Stimulated activated CD4-positive, alpha-beta T cell treated with anti-CD3 and anti-CD28 coated beads, Interleukin-2, amount 100 ng/mL, for 48 hours (primary cell): ENCODE measurements at places on chromosomes 11 and 22.

- DNase-seq: no peak
Measured at GRCh38 chr11:10379022-10379421, 74.1 kb downstream of the ADM start.

DNA sequence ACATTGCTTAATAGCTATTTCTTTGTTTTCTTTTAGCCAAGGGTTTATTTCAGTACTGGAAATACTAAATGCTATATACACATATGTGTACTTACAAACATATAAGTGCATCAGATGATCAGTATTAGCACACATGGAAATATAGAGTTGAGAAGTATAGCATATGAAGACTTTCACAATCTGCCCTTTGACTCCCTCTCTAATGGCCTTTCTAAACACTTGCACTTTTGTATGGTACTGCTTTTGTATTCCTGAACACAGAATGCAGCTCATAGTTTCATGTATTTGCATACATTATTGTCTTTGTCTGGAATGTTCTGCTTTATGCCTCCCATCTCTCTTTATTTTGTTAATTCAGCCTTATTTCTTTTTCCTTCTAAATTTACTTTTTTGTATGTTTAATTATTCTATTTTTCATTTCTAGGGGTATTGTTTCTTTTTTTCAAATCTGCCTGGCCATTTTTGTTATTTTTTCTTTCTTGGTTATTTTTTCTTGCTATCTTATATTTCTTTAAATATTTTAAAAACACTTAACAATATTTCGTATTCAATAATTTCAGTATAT, 28.8 kb downstream of the ACER3 start:
- DNase-seq: no peak

DNA sequence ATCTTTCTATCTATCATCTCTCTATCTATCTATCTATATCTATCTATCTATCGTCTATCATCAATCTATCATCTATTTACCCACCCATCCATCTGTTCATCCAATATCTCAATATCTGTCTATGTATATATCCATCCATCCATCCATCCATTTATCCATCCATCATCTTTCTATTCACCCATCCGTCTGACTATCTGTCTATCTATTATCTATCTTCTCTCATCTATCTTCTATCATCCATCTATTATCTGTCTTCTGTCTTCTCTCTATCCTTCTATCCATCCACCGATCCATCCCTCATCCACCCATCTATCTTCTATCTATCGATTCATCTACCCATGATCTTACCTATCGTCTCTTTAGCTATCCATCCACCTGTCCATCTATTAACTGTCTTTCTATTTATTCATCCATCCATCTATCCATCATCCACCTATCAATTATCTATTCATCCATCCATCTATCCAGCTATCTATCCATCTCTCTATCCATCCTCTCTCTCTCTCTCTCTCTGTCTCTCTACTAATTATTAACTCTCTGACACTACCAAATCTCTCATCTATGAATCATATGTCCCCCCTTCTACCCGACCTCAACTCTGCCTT, 89.1 kb downstream of the DHCR7 start:
- no peak for DNase-seq

DNA sequence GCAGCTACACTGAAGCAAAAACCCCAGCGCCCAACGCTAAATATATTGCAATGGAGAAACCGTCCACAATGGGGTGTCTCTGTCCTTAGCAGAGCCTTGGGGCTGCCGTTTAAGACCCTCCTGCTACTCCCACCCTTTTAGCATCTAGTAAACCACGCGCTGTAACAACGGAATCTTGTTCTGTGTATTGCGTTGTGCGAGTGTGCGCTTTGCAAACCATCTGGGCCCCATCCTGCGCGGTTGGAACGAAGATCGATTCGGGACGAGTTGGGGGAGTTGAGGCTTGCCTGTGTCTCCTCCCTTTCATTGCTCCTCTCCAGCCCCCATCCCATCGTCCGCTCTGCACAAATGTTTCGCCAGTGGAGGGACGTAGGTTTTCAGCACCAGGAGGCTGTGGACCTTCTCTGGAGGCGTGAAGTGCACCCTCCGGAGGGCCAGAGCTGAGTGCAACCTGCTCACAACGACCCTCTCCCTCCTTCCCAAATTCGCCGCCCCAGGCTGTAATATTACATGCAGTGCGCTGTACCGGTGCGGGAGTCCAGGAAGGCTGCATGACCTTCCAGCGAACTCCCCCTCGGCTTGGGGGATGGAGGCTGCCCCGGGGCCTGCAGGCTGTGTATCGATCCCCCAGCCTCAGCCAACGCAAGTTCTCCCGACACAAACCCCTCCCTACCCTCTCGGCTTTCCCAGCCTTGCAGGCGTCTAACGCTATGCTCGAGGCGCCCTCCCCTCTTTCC, 1.6 kb upstream of the KMT2A start:
- DNase-seq: no peak

DNA sequence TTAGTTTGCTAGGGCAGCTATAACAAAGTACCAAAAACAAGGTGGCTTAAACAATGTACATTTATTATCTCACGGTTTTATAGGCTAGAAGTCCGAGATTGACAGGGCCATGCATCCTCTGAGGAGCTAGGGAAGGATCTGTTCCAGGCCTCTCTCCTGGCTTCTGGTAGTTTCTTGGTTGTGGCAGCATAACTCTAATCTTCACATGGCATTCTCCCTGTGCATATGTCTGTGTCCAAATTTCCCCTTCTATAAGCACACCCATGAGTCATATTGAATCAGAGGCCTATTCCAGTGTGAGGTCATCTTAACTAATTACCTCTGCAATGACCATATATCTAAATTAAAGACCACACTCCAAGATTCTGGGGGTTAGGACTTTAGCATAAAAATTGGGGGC, 31.3 kb upstream of the MMP13 start:
- DNase-seq: no peak

DNA sequence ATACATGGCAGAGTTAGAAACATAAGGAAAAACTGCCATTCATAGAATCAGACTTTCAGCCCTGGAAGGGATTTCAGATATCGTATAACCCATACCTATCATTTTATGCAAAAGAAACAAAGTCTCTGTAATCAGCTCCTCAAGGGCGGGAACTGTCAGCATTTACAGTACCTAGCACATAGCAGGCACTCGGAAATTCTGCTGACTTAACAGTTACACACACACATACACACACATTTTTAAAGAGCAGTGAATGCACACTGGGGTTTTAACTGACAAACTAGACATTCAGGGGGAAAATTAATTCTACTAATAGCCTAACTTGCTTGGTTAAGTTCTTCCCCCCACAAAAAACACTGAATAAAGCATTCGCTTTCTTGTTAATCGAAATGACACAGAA, 8.7 kb downstream of the GNG3 start:
- DNase-seq: no peak

GRCh38 chr11:48047616-48048015, 67.3 kb downstream of the PTPRJ start:
- DNase-seq: no peak

DNA sequence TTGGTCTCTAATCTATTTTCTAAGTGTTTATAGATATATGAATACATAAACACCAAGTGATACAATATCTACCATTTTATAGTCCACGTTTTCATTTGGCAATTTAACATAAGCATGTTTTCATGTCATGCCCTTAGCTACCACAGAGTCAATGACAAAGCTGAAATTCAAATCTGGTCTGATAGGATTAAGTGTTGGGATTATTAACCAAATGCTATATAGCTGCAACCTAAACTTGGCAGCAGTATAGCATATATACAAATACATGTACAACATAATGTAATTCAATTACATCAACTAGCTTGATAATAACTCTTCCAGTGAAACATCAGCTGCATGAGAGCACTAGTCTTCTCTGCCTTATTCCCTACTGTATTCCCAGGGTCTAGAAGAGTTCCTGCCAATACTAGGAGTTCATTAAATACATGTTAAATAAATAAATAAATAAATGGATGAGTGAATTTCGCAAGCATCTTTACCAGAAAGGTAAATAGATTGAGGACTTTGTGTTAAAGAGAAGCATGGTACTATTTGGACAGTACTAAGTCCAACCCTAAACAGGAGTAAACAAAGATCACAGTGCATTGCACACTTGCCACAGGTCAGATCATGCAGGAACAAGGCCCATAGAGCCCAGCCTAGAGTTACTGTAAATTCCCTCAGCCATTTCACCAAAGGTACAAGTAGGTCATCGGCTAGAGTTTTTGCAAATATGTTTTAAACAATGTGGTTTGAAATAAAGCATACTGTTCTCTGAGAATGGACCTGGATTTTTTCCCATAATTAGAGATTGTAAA, 12.8 kb downstream of the SAA4 start:
- no peak for DNase-seq
